ENCODE measurements at places on chromosomes 11 and 22. TPM values are rescaled to one million over a fixed set of nuclear protein-coding genes. Genes with fewer than 3 reads are reported as not detected.
A peak's percentile ranks its signal among the peaks of the same experiment; 100 is the strongest.

DNA sequence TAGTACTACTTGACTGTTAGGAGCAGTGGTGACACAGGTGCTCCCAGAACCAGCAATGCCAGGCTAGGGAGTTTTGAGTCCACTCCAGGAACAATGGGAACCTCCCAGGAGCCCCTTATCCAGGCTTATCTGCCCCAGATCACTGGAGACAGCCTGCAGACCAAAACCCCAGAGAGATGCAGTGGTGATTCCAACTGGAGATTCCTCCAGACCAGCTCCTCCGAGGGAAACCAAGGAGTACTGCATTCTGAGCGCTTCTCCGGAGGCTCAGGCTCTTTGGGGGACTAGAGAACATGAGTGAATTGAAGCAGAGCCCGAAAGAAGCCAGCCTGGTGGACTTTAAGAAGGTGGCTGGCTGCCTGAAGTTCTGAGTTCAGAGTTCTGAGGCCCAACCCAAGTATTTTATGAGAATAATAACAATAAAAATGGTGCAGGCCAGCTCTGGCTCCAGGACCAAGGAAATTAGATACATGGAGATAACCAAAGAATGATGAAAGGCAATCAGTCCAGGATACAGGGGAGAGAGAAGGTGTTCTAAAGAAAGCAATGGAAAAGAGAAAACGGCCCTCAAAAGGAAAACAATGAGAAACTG is 1.3 kb upstream of the TMEM25 start:
- DNase-seq: no peak

GRCh38 chr11:55503449-55503848 is 50.8 kb upstream of the OR4C15 start:
- no peak for DNase-seq

DNA sequence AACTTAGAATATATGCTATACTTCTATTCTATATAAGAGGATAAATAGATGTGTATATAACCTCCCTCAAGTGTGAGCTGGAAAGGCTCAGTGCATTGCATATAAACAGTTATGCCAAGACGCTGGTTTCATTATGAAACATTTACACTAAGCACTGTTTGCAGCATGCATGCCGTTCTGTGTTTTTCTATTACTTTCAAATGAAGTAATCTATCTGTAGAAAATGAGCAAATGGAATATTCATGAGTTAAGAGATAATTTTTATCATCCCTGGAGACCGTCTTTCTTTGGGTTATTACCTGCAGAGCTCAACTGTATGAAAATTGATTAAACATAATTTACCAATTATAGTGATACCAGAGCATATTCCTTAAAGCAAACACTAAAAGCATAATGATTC is 925.7 kb upstream of the CCDC90B start:
- no peak for DNase-seq

Gene SEZ6L
- total RNA-seq: 0.15 TPM

Gene ARHGAP20
- total RNA-seq: 5.4 TPM

- no peak for DNase-seq
Observed at GRCh38 chr11:77082838-77083565, 16.2 kb downstream of the CAPN5 start.

DNA sequence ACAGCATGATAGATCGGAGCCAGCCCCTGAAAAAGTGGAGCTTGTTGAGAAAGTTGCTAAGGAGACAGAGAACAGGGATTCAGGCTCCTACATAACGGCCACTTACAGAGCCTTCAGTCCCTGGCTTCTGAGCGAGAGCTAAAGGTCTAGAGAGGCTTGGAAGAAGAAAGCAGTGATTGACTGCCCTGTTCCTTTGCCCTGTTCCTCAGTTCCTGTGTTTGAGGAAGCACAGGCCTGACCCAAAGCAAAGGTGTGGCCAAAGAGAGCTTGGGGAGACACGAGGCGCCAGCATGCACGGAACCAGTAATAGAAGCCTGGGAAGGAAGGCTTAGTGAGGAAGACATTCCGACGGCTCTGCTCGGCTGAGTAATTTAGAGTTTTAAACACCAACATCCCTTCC is 74.1 kb upstream of the CSNK2A3 start:
- DNase-seq: no peak

DNA sequence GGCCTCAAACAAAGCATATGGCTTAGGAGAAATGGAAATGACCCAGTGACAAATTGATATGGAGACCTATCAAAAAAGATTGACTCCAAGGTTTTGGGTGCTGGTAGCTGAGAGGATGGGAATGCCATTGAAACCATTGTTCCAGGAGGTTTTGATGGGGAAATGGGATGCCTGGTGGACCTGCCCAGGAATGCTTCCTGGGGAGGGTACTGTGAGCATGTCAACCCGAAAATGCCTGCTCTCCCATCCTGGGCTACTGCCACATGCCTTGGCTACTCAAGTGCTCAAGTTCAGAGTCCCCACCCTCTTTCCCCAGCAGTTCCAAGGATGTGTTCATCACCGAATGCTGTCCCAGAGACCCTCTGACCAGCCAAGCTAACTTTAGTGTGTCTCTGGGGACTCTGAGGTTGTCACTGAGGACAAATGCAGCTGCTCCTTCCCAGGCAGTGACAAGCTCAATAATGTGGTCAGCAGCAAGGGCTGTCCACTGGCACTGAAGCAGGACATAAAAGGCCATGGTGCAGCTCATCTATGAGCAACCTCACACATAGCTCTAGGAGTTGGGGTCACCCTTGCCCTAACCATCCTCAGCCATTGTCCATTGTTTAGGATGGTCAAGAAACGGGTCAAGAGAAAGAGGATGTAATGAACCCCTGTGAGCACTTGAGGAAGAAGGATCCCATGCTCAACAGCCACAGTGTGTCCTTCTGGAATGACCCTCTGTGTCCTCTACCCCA is 83.7 kb downstream of the TRIM29 start:
- DNase-seq: no peak

GRCh38 chr11:18714443-18714780 is 11.6 kb downstream of the IGSF22 start:
- DNase-seq: no peak

- DNase-seq: peak; percentile 79
Observed at GRCh38 chr11:3041699-3042441, 15.4 kb downstream of the CARS1 start.

Gene RTN4RL2
- 1.8 TPM for total RNA-seq

DNA sequence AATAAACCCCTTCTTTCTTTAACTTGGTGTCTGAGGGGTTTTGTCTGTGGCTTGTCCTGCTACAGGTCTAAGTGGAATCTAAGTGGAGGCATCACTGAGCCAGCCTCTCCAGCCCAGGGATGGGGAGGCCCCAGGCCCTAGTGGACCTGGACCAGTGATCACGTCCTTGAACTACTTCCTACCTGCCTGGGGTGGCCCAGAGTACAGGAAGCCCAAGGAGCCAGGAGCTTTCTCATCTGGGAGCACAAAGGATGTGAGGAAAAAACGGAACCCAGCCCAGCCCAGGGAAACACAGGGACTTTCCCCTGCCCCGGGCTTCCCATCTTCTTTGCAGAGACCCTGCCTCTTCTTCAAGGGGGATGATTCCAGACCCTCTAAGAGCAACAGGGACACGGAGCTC is 3.5 kb upstream of the CD5 start:
- no peak for DNase-seq

- peak; percentile 74 for DNase-seq
Observed at GRCh38 chr11:9575260-9576240, 2.1 kb downstream of the WEE1 start.

Gene TMEM121B
- total RNA-seq: not detected

DNA sequence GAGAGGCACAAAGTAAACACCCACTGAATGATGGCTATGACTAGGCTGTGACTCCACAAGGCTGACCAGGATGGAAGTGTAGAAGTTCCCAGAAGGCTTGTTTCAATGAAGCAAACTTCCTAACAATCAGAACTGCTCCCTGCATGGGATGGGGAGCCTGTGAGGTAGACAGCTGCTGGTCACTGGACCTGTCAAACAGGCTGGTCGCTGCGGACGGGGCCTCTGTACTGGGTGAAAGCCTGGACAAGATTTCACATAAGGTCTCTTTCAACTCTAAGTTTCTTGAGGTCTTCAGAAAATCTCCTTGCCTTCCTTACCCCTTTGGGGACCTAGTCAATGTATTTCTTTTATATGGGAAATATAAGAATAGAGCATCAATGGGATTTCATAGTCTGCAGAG is 438.2 kb downstream of the BUD13 start:
- no peak for DNase-seq

Gene CABP7
- not detected for total RNA-seq

- DNase-seq: no peak
Observed at GRCh38 chr11:93166194-93166593, 31.6 kb downstream of the SLC36A4 start.

- DNase-seq: no peak
Observed at GRCh38 chr11:104546501-104546900, 351.8 kb downstream of the CASP12 start.

Gene PKDREJ
- not detected for total RNA-seq

Gene SLC17A6
- not detected for total RNA-seq

DNA sequence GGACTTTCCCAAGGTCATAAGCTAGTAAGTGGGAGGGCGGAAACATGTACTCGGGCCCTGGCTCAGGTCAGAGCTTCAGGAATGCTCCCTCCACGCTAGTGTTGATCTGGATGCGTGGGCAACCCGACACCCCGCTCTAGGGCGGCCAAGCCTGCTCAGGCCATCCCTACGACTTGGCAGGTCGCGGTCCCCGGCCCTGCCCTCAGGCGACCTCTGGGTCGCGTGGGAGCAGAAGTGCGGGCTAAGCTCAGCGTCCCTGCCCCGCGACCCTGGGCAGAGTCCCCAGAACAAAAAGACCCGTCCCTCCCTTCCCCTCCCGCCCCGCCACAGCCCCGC is 781 bp upstream of the TEF start:
- DNase-seq: no peak

Gene ASCL3
- total RNA-seq: not detected

GRCh38 chr11:64449381-64450167 is 90.6 kb downstream of the RPS6KA4 start:
- no peak for DNase-seq

- DNase-seq: no peak
Observed at GRCh38 chr11:17651681-17652080, 67.7 kb upstream of the MYOD1 start.

GRCh38 chr11:117145393-117145761 is 1.3 kb downstream of the PAFAH1B2 start:
- no peak for DNase-seq

DNA sequence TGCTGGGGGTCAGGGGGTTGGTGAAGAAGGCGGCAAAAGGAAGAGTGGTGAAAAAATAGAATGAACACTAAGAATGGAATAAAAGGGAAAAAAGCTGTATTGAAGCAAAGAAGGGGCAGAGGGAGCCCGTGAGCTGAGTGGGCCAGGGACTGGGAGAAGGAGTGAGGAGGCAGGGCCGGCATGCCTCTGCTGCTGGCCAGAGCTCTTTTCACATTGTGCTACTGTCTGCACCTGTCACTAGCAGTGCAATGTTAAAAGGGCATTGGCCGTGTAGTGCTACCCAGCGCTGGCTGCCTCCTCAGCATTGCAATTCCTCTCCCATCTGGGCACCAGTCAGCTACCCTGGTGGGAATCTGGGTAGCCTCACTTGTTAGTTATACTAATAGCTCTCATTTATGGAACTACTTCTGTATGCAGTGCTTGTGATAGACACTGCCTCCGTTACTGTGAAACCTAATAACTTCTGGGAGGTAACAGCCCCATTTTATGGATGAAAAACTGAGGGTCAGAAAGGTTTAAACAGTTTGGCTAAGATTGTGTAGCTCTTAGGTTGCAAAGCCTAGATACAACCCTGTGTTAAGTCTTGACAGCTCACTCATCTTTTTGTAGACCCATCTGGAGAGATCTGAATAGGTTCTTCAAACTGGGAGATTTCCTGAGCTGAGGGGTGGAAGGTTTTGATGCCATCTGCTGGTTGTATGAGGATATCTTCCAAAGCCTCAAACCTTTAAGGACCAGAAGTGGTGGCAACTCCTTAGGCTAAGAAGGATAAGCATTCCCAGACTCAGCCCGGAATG is 8.5 kb downstream of the YPEL4 start:
- no peak for DNase-seq

Gene MYOD1
- total RNA-seq: not detected

Gene SCGB1A1
- not detected for total RNA-seq

DNA sequence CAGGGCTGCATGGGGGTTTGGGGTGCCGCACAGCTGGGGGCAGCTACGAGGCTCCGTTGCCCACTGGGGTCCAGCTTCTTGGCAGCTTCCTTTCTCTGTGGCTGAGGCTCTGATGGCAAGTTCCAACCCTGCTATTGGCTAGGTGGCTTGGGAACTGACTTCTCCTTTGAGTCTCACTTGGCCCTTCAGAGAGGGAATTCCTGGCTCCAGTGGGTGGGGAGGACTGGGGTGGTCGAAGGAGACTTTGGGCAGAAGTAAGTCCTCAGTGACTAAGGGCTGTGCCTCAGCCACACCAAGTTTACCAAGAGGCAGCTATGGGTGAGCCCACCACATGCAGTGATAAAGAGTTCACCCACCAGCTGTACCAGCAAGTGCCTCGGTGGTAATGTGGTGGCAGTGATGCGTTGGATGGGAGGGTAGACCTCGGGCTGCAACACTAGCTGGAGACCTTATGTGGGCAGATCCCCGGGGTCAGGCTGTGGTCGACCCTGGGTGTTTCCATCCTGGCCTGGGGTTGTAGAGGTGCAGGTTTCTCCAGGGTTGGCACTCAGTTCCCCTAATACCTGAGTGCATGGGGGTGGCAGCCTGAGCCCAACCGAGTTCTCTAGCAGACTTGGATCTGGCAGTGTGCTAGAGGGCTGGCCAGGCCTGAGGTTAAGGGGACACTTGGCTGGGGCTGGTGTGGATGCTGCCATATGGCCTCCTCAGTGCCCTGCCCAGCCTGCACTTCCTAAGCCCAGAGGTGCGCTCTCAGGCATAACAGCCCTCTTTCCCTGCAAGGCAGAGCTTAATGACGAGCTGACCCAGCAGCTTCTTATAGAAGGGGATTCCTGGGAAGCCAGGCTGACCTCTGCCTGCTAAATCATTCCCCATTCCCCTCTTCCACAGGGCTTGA is 197.0 kb upstream of the CADM1 start:
- DNase-seq: no peak

- DNase-seq: no peak
Observed at GRCh38 chr11:91394727-91395414, 829.7 kb upstream of the FAT3 start.

Measured in breast epithelium (tissue), 4 donors.